ENCODE measurements at places on chromosomes 7 and 10.

DNA sequence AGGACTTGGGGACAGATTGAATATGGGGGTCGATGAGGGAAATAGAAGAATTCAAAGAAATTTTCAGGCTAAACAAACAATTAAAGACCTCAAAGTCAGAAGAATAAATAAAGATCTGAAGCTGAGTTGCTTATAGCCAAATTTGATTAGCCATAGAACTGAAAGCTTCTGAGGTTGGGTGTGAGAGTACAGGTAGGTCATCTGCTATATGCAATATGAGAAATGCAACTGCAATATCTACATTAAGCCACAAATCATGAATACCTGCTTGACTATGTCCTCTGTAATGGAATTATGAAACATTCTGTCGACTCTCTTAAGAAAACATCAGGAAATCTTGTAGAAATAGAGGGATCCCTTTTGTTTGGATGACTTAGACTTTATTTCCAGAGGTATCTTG is 192.1 kb upstream of the PCDH15 start:
- no peak for DNase-seq

DNA sequence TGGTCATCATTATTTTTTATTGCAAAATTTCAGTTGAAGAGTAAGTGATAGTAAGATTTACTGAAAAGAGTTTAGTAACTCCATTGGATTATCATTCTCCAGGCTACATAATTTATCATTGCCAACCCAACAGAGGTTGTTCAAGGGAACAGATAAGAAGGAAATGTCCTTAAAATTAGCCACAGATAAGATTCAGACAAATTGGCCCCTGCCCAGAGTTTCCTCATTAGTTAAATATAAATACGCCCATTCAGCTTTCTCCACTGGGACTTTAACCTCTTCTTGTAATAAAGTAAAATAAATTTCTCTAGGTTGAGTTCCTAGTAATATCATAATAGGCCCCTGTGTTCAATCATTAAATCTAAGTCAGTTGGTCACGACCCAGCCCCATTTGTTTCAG is 27.7 kb upstream of the PHYHIPL start:
- no peak for DNase-seq

GRCh38 chr7:1812509-1813393 is 142.7 kb downstream of the ELFN1 start:
- no peak for DNase-seq

- no peak for DNase-seq
Observed at GRCh38 chr7:693280-693679, 33.2 kb upstream of the DNAAF5 start.

DNA sequence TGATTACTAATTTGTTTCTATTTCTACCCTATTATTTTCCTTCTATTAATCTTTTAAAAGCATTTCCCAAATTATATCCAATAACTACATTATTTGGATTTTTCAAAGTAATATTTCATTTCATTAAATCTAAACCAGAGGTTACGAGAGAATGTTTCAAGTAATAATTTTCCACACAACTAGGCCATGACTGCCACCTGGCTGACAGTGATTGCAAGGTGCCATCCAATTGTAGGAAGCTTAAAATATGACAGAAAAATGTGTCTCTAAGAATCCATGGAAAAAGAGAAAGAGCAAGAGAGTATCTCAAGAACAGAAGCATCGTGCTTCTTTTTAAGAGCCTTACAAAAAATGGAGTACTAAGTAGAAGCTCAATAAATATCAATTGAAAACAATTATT is 48.7 kb downstream of the TPK1 start:
- DNase-seq = no peak

GRCh38 chr10:5576780-5577624 is 52.2 kb downstream of the CALML3 start:
- no peak for DNase-seq

DNA sequence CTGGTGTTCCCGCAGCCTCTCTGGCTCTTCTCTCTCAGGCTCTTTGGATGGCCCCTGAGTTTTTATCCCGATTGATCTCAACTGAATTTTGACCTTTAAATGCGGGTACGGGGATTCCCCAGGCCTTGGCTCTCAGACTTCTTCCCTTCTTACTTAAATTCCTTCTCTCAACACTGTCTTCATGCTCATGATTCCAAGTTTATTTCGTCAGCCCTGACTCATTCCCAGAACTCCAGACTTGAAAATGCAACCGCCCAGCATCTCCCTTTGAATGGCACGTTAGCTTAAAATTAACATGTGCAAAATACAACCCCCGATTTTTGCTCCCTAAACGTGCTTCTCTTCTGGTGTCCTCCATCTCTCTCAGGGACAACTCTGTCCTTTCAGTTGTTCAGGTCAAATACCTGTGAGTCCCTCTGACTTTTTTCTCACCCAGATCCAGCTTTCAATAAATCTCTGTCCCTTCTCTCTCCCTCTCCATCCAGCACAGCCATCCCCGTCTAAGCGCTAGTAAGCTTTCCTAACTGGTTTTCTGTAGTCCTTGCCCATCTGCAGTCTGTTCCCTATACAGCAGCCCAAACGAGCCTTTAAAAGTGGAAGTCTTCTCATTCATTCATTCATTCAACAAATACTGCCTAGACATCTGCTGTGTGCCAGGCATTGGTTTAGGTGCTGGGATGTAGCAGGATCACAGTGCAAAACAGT is 7.1 kb downstream of the HECW1 start:
- DNase-seq = no peak

DNA sequence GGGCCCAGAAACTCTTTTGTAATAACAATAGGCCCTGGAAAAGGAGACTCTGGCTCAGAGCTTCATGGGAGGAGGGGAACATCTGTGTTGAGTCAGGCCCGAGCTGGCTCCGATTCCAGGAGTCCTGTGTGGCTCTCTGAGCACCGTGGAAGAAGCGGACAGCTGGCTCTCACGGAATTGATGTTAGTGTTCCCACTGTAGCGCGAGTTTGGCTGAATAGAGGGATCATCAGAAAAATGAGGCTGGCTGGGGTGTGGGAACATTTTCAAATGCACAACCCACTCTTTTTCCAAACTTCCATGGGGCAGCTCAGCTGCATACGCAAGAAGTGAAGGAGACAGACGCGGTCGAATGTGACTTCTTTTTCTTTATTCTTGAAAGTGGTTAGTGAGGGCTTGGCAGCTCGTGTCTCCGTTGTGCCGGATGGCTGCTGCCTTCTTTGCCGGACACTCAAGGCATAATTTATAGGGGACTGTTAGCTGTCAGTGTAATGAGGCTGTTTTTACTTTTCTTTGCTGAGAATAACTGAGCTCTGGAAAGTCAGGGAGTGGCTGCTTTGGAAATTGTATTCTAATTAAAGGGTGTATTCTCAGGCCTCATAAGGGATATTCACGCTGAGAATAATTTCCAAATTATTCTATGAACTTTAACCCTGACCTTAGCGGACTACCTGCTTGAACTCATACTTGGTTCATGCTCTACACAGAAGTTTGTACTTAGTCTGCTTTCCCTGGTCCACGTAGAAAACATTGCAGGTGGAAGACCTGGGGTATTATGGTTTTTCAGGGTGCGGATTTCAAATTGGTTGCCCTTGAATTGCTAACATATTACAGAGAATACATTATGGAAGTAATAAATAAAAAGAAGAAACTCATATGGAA is 23.1 kb downstream of the MDFIC start:
- DNase-seq = no peak

DNA sequence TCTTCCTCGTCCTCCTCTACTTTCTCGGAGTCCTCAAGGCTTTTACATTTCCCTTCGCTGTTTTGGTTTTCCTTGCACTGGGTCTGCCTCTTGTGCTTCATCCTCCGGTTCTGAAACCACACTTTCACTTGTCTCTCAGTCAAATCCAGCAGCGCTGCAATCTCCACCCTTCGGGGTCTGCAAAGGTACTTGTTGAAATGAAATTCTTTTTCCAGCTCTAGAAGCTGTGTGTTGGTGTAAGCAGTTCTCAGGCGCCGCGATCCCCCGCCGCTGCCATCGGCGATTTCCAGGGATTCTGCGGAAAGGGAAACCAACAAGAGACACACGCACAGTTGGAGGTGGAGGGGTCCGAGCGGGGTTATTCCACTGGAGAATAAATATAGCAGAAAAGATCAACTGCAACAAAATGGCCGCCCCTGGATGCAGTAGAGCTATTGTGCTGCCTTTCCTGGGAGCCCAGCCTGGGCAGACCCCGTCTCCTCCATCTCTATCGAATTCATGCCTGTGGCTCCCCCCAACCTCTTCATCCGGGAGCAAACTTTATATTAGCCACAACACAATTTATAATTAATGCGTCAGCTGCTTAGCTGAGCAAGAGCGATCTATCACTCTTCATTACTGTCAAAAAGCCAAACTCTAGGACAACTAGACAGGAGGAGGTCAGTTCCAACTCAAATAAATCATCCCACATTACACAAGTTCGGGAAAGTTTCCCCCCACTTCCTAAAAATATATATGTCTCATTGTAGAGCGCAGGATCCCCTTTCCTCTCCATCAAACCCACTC is 1.1 kb downstream of the HOXA2 start:
- DNase-seq = no peak

- DNase-seq = no peak
Observed at GRCh38 chr10:27742195-27743011, 3.2 kb downstream of the MKX start.
